ENCODE measurements at places on chromosomes 5 and 9.

GRCh38 chr9:88927510-88927909, 63.8 kb upstream of the S1PR3 start:
- no peak for DNase-seq

DNA sequence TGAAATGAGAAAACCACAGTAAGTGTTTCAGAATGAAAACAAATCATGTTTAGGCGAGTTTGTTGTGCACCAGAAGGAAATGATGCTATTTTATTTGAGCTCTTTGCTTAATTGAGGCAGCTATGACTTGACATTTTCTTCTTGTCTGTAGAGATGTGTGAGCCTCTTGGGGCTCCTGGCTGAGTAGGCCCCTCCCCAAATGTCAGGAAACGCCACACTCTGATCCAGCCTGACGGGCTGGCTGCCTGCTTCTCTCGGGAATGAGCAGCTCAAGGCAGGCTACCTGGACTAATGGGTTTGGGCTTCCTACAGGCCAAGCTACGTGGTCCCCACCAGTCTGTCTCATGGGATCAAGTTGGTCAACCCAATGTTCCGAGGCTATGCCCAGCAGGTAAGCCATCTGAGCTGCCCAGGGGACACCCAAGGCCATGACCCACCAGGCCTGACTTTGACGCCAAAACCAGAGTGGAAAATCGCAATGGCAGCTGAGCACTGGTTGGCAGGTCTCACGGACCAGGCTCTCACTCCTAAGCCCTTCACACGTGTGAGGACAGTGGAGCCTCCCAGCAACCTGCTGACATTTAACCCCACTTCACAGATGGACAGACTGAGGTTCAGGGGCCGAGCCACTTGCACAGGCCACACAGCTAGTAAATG, 29.9 kb downstream of the USP20 start:
- DNase-seq: no peak

DNA sequence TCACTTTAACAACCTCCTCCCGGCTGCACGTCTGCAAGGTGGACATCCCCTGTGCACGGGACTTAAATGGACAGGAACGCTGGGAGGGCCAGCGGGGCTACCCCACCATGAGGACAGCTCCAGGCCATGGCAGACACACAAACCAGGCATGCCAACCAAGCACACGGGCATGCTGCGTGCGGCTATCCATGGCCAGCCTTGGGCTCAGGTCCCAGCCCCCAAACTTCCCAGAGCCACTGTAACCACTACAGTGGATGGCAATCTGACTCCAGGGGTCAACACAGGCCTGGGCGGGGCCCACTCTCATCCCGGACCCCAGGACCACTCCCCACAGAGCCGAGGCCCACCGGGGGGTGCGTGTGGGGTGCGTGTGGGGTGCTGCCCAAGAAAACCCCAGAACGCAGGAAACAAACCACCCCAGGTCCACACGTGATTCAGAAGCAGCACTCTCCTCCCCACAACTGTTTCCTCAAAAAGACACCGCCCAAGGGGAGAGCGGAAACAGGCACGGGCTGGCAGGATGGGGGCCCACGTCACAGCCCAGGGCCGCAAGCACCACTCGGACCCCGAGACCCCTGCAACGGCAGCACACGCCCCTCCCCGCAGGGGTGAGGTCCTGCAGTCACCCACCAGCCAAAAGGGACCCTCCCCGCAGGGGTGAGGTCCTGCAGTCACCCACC, 7.4 kb downstream of the SLC12A7 start:
- no peak for DNase-seq

GRCh38 chr9:11549311-11549794, 936.6 kb upstream of the PTPRD start:
- DNase-seq: no peak

GRCh38 chr5:2738700-2739359, 12.6 kb downstream of the IRX2 start:
- no peak for DNase-seq

DNA sequence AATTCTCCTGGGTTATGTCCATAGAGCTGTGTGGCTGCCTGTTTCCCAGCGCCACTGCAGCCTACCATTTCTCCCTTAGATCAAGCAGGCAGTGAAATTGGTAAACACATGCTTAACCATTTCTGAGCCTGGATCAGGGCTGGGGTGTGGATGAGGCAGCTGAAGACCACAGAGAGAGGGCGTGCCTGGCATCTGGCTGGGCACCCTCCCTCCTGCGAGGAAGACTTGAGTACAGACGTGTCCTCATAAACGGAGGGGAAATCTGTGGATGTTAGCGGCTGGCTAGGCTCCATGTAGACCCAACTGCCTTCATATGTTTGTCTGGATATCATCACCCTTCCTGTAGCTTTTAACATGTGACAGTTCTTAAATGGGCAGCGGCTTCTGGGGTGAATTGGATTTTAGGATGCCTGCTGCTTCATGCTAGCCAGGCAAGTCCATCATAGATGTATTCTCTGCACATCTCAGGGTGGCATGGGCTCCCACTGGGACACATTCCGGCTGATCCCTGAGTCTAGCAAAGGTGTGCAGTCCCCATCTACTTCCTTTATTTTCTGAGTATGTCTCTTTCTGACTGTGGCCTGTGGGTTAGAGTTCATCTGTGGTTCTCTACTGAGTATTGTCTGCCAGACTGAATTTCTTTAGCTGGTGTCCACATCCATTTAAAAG, 11.0 kb downstream of the RGS3 start:
- DNase-seq: no peak

DNA sequence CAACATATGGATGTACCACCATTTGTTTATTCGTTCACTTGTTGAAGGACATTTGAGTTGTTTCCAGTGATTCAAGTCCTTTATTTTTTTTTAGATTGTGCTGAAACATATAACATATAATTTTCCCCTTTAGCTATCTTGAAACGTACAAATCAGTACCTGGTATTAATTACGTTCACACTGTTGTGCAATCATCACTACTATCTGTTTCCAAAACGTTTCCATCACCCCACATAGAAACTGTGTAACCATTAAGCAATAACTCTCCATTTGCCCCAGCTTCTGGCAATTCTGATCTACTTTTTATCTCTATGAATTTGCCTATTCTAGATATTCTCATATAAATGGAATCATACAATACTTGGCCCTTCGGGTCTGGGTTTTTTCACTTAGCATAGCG, 116.0 kb downstream of the FGF1 start:
- DNase-seq: no peak
